ENCODE measurements at places on chromosomes 6 and 20.

GRCh38 chr20:1809611-1810510 lies 85.3 kb upstream of the SIRPA start:
- no peak for DNase-seq

DNA sequence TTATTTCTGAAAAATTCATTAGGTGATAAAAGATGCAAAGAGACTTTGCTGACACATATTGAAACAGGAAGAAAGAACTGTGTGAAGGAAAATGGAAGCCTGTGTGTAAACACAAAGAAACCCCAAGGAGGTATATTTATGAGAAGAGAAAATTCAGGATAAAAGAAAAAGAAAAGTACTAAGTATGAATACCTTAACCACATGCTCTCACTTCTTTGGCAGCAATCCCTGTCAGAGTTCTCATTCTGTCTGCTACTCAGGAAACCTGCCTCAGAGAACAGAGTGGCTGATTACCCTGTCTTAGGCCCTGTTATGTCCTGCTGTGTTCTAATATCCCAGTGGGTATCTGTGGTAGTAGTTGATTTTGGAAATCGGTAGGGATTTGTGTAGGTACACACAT lies 457.9 kb downstream of the TBC1D32 start:
- DNase-seq, result no peak

DNA sequence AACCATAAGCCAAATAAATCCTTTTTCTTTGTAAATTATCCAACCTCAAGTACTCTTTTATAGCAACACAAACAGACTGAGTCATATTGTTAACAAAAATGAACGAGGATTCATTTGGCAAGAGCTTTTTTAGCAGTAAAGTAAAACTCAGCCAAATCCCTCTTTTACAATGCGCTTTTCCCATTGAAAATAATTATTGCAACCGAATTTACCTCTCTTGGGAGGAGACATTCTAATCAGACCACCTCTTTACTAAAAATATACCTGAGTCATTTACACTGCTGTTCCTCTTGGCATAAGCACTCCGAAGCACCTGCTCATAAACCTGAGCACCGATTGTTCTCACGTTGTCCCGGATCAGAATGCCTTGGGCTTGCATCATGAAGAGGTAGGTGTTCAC lies 57.4 kb downstream of the B4GALT5 start:
- no peak for DNase-seq

DNA sequence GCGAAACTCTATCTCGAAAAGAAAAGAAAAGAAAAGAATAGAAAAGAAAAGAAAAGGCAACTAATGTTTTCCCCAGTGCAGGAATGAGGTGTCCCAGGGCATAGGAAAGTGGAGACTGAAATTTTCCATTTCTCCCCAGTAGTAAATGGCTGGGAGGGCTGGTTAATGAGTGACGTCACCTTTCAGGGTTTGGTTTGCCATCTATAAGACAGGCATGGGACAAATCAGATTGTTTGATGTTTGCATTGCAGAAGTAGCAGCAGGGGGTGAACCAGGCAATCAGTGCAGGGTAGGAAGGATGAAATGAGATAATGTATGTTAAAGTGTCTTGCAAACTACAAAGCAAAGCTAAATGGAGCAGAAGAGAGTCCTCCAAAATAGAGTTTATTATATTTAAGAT lies 533.4 kb downstream of the PKHD1 start:
- DNase-seq, result no peak

DNA sequence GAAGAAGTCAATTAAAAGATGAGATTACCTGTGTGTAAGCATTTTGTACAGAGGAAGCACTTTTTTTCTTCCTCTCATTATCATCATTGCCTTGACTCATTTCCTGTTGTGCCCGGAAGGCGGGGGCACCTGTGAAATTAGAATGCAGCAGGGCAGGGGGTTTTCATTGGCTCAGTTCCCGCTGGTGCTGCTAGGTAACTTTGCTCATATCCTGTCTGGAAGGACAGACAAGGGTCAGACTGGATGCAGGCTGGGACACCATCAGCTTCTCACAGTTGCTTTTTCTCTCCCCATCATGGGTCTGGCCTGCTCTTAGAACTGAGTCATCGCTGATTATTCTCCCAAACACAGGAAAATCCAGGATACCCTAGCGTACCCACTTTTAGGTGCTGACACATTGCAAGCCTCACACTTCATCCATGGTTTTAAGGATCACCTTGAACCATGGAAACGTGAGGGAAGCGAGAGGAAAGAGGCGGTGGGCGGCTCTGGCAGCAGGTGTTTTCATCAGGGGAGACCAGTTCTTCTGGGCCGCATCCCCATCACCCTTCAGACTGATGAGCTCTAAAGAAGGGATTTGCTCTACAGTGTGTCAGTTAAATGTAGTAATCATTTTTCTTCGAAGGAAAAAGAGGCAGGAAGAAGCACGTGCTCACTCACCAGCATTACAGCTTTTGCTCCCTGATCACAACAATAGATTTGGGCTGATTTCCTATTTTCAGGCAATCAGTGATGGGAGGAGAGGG lies 195.7 kb upstream of the SASH1 start:
- peak; percentile 46 for DNase-seq

DNA sequence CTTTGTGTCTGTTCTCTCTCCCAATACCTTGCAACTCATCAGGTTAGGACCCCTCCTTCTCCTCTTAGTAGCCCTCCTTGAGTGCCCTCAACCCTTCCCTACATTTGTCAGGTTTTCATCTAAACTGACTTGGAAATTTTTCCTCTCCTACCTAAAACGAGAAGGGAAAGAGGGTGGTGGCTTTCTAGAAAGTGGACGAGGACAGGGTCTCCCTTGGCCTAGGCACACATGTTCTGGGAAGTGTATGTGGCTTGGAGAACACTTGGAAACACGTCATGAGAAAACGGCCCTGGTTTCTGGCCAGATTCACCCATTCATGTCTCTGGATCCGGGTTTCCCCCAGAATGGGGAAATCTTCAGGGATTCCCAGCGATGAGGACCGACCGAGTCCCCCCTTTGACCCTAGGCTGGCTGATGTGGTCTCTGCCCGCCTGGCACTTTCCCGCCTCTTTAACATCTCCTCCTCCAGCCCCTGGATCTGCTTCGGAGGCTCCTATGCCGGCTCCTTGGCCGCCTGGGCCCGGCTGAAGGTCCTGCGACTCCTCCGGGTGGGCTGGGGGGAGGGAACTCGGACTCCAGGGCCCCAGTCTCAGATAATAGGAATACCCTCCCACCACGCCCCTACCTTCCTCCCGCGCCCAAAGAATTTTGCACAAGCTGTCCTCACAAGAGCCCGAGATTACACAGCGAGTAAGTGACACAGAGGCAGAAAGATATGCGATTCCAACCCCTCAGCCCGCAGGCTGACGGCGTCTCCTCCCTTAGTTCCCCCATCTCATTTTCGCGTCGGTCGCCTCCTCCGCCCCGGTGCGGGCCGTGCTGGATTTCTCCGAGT lies 3.0 kb downstream of the PRSS16 start:
- no peak for DNase-seq

DNA sequence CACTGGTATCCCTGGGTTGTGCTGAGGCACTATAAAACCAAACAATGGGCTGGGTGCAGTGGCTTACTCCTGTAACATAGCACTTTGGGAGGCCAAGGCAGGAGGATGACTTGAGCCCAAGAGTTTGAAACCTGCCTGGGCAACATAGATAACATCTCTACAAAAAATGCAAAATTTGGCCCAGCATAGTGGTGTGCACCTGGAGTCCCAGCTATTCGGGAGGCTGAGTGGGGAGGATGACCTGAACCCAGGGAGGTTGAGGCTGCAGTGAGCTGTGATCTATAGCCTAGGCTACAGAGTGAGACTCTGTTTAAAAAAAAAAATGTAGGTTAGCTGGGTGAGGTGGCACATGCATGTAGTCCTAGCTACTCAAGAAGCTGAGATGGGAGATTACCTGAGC lies 7.7 kb upstream of the SLC4A11 start:
- DNase-seq, result no peak
